ENCODE measurements at places on chromosomes 16 and 17.

DNA sequence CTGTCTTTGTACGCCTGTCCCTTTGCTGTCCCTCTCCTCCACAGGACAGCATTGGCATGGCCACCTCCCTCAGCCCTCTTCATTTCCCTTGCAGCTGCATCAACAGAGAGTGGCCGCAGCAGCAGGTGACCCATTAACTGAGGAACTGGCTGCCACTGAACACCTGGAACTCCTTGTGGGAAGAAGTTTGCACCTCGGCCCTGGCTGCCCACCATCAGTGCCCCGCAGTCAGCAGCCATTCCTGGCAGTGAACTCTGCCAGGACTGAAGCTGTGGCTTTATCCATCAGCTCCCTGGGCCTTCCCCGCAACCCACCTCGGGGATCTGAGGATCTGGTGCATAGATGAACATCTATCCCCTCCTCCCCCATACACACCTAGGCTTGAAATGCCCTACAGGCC lies 13.1 kb upstream of the RNF135 start:
- H3K27me3 ChIP-seq = peaks cover 20% of the 10 kb centered on the region
- H3K4me3 ChIP-seq = no peak overlapping the region
- no peak for DNase-seq

GRCh38 chr17:59464246-59464645 lies 101.2 kb upstream of the DHX40 start:
- peaks cover 2% of the 10 kb centered on the region for H3K36me3 ChIP-seq
- H3K4me3 ChIP-seq = no peak overlapping the region
- H3K27me3 ChIP-seq = peaks cover 5% of the 10 kb centered on the region
- peaks cover 26% of the 10 kb centered on the region for H3K4me1 ChIP-seq

DNA sequence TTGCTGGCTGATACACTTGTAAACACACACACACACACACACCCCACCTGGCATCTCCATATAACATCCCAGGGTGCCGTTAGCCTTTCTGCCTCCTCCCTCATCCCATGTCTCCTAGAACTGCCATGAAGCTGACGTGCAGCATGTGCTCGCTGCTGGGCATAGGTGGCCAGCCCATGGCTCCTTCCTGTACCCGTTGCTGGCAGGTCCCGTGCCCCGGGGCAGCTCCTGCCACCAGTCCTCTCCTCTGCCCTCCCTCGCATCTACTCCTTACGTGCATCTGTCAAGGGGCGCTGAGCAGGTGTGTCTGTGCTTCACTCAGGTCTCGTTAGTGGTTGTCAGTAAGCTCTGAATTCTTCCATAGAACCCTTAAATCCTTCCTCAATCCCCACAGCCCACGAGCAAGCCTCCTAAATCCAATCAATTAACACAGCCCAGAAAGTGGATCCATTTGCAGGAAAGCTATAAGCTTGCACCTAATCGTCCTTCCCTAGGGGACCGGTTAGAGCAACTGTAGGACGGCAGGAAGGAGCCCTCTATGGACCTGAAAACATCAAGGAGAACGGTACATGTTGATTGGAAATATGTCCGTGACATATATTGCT lies 218.1 kb upstream of the FOXF1 start:
- DNase-seq = no peak
- peaks cover 55% of the 10 kb centered on the region for H3K27me3 ChIP-seq
- H3K4me3 ChIP-seq = no peak overlapping the region
- H3K36me3 ChIP-seq = no peaks in the 10 kb centered on the region
- H3K27ac ChIP-seq = no peak overlapping the region

GRCh38 chr16:52547004-52547833 lies at the start of gene TOX3:
TOX3 (minus strand) TSS chr16:52547143; CDS start chr16:52546723, 420 bp downstream.
- H3K27me3 ChIP-seq = peaks cover 43% of the 10 kb centered on the region
- no peak for DNase-seq
- peaks cover 3% of the 10 kb centered on the region for H3K4me1 ChIP-seq
- H3K27ac ChIP-seq = no peak within 1 kb of the TSS
- H3K36me3 ChIP-seq = peaks cover 4% of the 10 kb centered on the region
- H3K4me3 ChIP-seq = peak within 1 kb of the TSS; percentile 5

DNA sequence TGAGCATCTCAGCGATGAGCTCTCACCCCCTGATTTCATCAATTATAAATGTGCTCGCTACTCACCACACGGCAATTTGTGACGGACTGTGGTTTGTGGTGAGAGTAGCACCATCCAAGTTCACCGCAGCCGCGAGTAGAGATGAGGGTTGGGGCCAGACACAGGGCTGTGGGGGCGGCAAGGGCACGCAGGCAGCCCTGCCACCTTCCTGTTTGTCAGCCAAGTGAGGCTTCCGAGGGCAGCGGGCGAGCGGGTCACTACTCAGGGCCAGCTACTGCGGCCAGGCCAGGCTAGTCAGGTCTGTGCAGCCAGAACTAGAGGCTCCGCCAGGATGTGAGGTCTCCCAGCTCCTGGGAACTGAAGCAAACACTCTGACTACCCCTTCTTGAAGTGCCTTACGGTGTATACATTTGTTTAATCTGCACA lies 39.6 kb upstream of the MEOX1 start:
- H3K27me3 ChIP-seq = peaks cover 27% of the 10 kb centered on the region
- H3K36me3 ChIP-seq = no peaks in the 10 kb centered on the region
- peak overlapping the region; percentile 49 for H3K4me3 ChIP-seq
- peak overlapping the region; percentile 53 for H3K27ac ChIP-seq

DNA sequence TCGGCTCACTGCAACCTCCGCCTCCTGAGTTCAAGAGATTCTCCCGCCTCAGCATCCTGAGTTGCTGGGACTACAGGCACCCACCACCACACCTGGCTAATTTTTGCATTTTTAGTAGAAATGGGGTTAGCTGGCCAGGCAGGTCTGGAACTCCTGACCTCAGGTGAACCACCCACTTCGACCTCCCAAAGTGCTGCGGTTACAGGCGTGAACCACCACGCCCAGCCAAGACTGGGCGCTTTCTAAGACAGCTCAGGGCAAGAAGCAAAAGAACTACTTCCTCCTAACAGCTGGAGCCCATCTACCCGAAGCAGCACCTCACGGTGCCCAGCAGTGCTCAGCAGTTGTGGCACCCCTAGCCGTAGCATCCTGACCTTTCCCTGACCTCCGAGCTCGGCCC lies 109.4 kb downstream of the ZNF423 start:
- no peak for DNase-seq
- H3K27ac ChIP-seq = no peak overlapping the region
- no peak overlapping the region for H3K4me3 ChIP-seq
- no peaks in the 10 kb centered on the region for H3K36me3 ChIP-seq
- H3K27me3 ChIP-seq = no peaks in the 10 kb centered on the region

DNA sequence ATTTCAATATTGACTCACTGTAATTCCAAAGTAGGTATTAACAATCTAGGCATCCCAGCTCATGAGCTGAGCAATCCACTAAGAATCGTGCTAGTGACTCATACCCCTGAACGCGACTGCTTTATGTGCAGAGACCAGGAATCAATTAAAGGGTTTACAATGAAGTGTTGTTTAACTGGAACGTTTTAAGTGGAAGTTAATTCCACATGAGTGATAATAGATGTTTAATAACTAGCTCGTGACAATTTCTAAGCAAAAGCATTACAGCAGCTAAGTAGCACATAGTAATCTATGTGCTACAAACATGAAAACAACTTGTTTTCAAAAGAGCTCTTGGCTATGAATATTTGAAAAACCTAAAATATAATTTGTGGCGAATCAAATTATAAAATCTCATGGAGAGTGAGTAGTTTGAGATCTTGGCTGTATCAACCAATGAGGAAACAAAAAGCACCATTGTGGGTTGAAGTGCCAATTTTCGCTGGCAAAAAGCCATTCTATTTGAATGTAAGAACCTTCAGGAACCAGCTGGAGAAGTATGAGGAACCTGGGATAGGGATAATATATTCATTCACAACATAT lies 9.4 kb downstream of the GJC1 start:
- H3K4me1 ChIP-seq = no peaks in the 10 kb centered on the region
- no peaks in the 10 kb centered on the region for H3K36me3 ChIP-seq
- H3K27ac ChIP-seq = no peak overlapping the region
- peaks cover 1% of the 10 kb centered on the region for H3K27me3 ChIP-seq
- no peak for DNase-seq

- peak within 1 kb of the TSS; percentile 93 for H3K4me3 ChIP-seq
- peak; percentile 74 for DNase-seq
- H3K4me1 ChIP-seq = peaks cover 46% of the 10 kb centered on the region
- H3K27ac ChIP-seq = peak within 1 kb of the TSS; percentile 86
- peaks cover 3% of the 10 kb centered on the region for H3K36me3 ChIP-seq
Observed at GRCh38 chr17:42276359-42276608, at the start of gene STAT5B. STAT5B (minus strand) TSS chr17:42276391; CDS start chr17:42232127, 44,264 bp downstream.

- no peak for DNase-seq
- H3K27me3 ChIP-seq = no peaks in the 10 kb centered on the region
- H3K27ac ChIP-seq = no peak overlapping the region
Observed at GRCh38 chr17:79324194-79324593, 249.6 kb downstream of the ENGASE start.

- no peak for DNase-seq
- H3K4me3 ChIP-seq = no peak overlapping the region
- H3K27ac ChIP-seq = no peak overlapping the region
- H3K36me3 ChIP-seq = no peaks in the 10 kb centered on the region
- peaks cover 7% of the 10 kb centered on the region for H3K27me3 ChIP-seq
Observed at GRCh38 chr17:81324851-81325713, 30.0 kb upstream of the SLC38A10 start.

DNA sequence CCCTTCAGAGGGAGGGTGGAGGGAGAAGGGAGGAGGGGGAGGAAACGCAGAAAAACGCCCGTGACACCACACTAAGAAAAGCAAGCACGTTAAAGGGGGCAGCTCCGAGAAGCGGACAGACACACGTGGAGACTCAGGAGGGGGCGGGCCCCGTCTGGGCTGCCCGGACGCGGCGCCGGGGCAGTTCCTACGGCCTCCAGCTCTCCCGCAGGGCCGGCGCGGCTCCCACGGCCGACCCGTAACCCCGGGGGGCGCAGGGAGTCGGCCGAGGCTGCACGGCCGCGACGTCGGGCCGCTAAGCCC lies 362 bp downstream of the KLHDC4 start:
- peaks cover 39% of the 10 kb centered on the region for H3K36me3 ChIP-seq
- H3K27ac ChIP-seq = peak overlapping the region; percentile 99
- DNase-seq = peak; percentile 83
- peaks cover 40% of the 10 kb centered on the region for H3K4me1 ChIP-seq
- H3K27me3 ChIP-seq = no peaks in the 10 kb centered on the region

DNA sequence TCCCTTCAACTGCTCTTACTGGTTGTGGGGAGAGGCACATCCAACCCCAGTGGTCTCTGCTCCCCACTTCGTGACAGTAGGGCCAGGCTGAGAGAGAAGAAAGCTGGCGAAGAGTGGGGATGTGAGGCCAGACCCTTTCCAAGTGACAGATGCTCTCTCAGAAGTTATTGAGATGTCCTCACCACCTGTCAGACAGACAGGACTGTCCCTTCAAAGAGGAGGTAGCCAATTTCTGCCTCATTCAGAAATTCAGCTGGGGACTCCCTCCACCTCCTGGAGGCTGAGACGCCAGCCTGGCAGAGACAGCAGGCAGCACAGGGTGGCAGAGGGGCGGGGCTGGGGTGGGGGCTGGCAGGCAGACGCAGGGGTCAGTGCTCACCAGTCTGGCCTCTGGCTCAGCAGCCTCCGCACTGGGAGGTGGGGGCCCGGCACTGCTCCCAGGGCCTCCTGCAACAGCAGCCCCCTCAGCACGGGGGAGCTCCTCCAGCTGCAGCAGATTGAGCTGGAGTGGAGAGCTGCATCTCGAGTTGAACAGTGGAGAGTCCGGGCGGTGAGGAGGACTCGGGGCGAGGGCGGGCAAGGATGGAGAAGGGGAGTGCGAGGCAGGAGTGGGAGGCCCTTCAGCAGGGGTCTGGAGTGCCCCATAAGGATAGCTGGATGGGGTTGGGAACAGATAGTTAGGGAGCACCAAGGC lies 9.2 kb downstream of the PER1 start:
- H3K27me3 ChIP-seq = no peaks in the 10 kb centered on the region
- DNase-seq = no peak
- no peak overlapping the region for H3K4me3 ChIP-seq
- H3K36me3 ChIP-seq = peaks cover 51% of the 10 kb centered on the region
- peaks cover 3% of the 10 kb centered on the region for H3K4me1 ChIP-seq

GRCh38 chr16:73051226-73051625 lies 3.3 kb upstream of the ZFHX3 start:
- no peak overlapping the region for H3K27ac ChIP-seq
- no peak overlapping the region for H3K4me3 ChIP-seq
- H3K36me3 ChIP-seq = no peaks in the 10 kb centered on the region
- no peak for DNase-seq

DNA sequence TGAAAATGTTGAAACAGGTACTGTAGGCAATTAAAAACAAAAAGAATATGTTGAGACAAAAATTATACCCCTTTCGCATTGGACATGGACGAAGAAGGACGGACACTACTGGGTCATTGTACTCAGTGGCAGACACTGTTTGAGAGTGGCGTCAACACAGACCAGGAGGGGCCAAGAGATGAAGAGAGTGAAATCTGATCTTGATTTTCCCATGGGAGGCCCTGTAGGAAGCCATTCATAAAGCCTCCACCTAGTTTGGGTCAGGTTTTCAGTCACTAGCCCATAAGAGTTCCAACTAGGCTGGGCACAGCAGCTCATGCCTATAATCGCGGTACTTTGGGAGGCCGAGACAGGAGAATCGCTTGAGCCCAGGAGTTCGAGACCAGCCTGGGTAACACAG lies 23.6 kb upstream of the SMURF2 start:
- no peaks in the 10 kb centered on the region for H3K27me3 ChIP-seq
- H3K4me1 ChIP-seq = no peaks in the 10 kb centered on the region
- H3K36me3 ChIP-seq = no peaks in the 10 kb centered on the region
- no peak overlapping the region for H3K27ac ChIP-seq

DNA sequence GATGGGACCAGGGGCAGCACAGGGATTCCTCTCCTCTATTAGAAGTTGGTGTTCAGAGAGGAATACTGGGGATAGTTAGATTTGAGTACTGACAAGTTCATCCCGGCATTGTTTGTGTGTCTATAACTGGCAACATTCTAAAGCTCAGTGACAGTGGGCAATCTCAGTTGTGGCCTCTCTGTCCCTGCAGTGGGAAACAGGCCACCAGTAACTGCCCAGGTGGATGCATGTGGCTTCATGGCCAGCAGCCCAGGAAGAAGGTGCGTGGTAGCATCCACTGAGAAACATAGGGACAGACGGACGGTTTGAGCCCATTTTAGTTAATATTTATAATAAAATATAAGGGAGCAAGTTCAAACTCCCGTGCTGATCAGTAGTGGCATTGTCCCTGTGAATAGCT lies 51.5 kb downstream of the B9D1 start:
- H3K27ac ChIP-seq = no peak overlapping the region
- peaks cover 14% of the 10 kb centered on the region for H3K27me3 ChIP-seq
- peaks cover 17% of the 10 kb centered on the region for H3K4me1 ChIP-seq

DNA sequence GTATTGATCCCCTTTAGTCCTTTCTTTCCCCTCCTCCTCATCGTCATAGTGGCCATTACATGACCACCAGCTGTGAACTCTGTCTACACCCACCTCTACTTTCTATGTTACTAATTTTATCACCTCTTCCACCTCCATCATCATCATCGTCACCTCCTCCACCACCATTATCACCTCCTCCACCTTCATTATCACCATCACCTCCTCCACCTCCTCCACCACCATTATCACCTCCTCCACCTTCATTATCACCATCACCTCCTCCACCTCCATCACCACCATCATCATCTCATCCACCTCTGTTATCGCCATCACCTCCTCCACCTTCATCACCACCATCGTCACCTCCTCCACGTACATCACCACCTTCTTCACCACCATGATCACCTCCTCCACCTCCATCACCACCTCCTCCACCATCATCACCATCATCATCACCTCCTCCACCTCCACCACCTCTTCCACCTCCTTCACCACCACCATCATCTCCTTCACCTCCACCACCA lies 25.8 kb downstream of the ADGRG5 start:
- H3K4me3 ChIP-seq = no peak overlapping the region
- no peak overlapping the region for H3K27ac ChIP-seq
- DNase-seq = no peak
- H3K27me3 ChIP-seq = no peaks in the 10 kb centered on the region
- peaks cover 3% of the 10 kb centered on the region for H3K4me1 ChIP-seq
